ENCODE measurements at places on chromosomes 7 and 10. TPM values are rescaled to one million over a fixed set of nuclear protein-coding genes. Genes with fewer than 3 reads are reported as not detected.

Gene LIPJ
- 4.1 TPM for total RNA-seq

Gene PRKAR2B
- 5.8 TPM for total RNA-seq

Gene HTR5A
- total RNA-seq: 0.96 TPM

Gene CDCA7L
- 36.4 TPM for total RNA-seq

GRCh38 chr10:97334370-97335175 lies at the start of gene FRAT2:
Gene FRAT2, minus strand, starts transcription at chr10:97334729. Its CDS starts 157 bp downstream, at chr10:97334572.
- DNase-seq: peak; percentile 94

DNA sequence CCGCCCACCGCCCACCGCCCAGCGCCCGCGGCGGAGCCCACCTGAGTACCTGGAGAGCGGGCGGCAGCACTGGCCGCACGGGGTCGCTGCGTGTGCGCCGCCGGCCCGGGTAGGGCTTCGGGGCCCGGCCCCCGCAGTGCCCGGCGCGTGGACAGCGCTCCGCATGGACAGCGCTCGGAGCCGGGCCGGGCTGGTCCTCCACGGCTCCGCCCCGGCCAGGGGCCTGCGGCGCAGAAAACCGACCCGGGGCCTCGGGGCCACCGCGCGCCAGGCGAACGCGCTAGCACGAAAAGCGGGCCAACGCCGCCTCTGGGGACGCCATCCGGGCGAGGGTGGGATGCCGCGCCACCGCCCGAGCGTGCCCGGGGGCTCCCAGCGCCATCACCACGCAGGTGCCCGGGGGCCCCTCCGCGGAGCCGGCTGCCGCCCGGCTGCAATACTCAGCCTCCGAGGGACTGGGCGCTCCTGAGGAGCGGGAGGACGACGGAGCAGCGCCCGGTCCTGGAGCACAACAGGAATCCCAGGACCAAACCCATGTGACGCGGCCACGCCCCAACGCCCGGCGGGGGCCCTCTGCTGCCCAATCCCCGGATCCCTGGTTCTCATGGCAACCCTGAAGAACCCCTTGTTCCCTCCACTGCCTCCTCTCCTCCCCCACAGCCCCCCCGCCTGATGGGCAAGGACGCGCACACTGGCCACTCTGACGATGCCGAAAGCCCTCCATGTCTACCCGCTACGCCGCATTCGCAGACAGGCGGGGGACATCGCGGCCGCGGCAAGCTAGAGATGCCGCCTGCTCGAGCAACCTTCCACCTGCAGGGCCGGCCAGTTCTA lies at the start of gene GRB10:
Gene GRB10, minus strand, starts transcription at position 522 of the 834 bp plus-strand sequence. CDS start 50,574 bp downstream, outside the sequence.
- no peak for DNase-seq

GRCh38 chr7:132964876-132965275 lies 117.0 kb downstream of the CHCHD3 start:
- no peak for DNase-seq

DNA sequence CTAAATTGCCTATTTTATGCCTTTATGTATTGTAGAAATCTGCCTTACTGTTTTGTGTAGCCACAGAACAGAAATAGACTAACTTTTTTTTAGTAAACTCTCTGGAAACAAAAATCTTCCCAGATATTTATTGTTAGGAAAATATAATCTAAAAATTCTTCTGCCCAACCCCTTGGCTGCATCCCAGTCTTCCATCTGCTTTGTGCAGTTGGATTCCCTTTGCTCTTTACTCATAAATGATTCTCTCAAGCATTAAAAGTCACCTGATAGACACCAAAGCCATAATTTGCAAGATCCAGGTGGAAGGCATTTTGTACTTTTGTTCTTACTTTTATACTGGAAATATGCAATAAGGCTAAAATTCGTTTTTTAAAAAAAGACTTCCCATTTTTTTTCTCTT lies 6.1 kb upstream of the CAV2 start:
- DNase-seq: peak; percentile 48

DNA sequence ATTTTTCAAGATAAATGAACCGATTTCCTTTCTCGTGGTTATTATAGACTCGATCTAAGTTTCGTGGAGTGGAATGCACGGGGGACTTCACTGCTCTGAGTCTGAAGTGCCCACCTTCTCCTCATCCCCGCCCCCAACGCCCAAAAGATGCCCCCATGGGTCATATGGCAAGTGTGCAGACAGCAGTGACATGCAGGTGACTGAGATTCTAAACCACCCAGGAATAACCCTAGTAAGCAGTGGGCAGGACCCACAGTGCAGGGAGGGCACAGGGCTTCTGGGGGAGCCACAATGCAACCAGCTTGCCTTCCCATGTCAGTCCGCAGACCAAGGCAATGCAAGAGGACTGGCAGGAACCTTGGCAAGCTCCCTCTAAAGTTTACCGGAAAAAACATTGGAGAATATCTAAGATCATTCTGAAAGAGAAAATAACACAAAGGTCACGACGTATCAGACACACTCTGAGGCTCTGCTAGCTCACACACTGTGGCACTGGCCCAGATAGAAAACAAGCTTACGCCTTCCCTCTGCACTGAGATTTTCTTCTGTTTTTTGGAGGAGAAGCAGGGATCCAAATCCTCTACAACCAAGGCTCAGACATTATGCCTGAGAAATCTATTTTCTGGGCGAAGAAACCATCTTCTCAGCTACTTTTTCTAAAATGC lies 239.6 kb downstream of the MAD1L1 start:
- peak; percentile 12 for DNase-seq

DNA sequence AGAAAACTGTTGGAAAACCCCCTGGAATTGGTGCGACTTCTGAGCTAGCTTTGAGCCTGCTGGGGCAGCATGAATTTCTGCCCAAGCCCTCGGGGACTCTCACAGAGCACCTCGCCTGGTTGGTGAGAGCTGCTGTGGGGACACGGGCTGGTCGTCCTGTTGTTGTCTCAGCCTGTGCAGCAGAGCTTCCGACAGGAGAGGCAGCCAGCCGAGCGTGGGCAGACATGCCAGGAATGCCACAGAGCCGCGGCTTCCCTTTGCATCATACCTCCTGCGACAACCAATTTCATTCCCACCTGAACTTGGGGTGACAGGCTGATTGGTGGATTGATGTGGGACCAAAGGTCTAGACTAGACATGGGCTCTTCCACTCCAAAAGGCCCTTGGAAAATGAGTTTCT lies 60.2 kb upstream of the NRBF2 start:
- no peak for DNase-seq

GRCh38 chr7:71657386-71657785 lies 525.4 kb downstream of the GALNT17 start:
- no peak for DNase-seq

- DNase-seq: no peak
Observed at GRCh38 chr10:119090026-119090795, 9.6 kb upstream of the EIF3A start.

DNA sequence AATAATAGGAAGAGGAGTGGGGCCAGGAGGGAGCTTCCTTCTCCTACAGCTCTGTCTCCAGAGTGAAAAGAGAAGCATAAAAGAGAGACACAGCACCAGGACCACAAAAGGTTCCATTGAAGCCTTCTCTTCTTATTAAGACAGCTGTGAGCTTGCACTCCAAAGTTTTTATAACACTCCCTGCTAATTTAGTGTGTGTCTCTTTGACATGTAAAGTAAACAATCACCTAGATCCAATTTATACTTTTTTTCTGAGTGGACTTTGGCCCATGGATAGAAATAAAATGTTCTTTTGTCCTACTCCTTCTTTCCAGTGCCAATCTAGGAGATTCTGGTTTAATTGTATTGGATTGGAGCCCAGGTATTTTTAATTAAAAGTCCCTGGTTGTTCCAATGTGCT lies at the start of gene CYP2C8:
Gene CYP2C8, minus strand, starts transcription at position 212 of the 400 bp plus-strand sequence. Its CDS starts 95 bp downstream, at position 117.
- no peak for DNase-seq

DNA sequence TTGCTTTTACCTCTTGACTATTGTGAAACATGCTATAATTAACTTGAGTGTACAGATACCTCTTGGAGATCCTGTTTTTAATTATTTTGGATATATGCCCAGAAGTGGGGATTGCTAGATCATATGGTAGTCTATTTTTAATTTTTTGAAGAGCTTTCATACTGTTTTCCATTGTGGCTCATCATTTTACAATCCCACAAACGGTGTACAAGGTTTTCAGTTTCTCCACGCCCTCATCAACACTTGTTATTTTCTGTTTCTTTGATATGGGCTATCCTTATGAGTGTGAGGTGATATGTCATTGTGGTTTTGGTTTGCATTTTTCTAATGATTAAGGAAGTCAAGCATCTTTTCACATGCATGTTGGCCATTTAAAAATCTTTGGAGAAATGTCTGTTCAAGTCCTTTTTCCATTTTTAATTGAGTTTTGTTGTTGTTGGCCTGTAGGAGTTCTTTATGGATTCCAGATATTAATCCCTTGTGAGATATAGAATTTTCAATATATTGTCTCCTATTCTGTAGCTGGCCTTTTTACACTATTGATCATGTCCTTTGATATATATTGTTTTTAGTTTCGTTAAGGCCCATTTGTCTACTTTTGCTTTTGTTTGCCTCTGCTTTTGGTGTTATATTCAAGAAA lies 7.5 kb downstream of the AGK start:
- DNase-seq: no peak

GRCh38 chr10:9579110-9579705 lies 1438.5 kb upstream of the CELF2 start:
- peak; percentile 5 for DNase-seq

DNA sequence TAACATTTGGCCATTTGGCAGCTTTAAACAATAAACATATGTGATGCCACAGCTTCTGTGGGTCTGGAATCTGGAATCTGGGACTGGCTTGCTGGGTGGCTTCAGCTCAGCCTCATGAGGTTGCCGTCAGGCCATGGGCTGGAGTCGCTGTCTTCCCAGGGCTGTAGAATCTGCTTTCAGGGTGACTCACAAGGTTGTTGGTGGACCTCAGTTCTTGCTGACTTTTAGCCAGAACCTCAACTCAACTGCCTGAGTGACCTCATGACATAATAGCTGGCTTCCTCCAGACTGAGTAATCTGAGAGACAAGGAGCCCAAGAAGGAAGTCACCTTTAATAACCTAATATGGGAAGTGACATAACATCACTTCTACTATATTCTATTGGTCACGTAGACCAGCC lies 44.6 kb upstream of the TSPAN13 start:
- DNase-seq: no peak

DNA sequence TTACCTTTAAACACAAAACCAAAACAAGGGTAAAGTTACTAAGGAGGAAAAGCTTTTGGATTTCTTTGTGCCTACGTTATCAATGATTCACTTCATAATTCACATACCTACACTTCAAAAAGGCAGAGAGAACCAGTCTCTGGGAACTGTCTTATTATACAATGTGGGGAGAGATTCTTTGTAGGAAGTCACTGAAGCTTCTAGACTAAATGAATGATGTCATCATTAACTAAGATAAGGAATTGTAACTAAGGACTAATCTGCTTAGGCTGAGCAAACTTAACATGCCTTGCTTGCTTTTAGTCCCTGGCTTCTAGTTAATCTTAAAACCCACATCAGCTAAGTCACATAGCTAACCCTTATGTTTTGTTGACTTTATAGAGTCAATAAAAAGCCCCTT lies 771.2 kb downstream of the NXPH1 start:
- no peak for DNase-seq

DNA sequence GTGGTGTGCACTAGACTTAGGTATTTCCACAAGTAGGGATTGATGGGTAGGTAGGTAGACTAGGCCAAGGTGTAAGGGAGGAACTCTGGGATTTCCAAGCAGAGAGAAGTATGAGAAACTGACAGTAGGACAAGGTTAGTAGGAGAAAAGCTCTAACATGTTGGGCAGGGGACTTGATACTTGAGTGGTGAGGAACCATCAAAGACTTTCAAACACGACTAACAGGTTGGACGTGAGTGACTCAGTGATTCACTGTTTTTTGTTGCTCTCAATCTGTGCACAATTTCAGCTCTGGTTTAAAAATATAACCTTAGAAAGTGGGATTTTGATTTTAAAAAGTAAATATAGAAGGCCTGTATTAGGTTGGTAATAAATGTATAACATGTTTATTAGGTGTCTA lies 44.4 kb downstream of the KLHDC10 start:
- peak; percentile 14 for DNase-seq

DNA sequence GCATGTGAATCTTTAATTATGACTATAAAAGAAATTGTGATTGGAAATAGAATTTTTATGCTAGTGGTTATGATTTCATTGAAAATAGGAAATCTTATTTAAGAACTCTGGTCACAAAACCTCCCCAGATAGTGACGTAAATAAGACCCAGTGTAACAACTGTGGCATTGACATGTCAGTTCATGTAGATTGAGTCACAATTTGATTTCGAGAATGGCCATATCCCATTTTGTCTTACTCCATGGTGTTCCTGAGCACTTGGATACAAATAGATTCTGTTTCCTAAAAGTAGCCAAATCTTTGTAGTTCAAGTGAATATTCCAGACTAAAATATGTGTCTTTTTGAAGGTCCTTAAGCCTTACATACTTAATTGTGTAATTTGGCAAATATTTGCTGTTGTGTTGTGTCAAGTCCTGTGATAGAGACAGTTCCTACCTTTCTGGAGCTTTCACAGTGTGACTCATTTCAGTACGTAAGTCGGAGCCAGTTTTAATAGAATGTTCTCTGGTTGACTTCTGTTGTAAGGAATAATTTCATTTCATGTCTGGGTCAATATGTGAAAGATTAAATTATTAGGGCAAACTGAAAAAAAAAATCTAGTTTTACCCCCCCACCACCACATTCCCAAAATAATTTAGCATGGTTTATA lies 37.1 kb upstream of the TOMM7 start:
- no peak for DNase-seq

DNA sequence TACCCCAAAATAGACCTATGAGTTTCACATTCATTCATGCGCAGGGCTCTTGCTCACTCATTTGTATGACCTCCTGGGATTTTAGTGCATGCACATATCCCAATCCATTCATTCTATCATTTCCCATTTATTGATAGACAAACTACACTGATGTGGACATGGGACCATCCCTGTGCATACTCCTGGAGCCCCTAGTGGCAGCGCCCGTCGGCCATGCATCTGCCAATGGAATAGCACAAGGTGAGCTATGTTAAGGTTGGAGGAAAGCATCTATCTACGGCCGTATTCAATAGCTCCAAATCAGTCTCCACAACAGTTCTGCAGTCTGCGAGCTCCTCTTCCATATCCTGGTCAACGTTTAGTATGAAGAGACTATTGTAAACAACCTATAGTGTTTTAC lies 31.7 kb upstream of the FIGNL1 start:
- no peak for DNase-seq

- DNase-seq: no peak
Observed at GRCh38 chr7:24773646-24774045, 16.4 kb upstream of the GSDME start.

DNA sequence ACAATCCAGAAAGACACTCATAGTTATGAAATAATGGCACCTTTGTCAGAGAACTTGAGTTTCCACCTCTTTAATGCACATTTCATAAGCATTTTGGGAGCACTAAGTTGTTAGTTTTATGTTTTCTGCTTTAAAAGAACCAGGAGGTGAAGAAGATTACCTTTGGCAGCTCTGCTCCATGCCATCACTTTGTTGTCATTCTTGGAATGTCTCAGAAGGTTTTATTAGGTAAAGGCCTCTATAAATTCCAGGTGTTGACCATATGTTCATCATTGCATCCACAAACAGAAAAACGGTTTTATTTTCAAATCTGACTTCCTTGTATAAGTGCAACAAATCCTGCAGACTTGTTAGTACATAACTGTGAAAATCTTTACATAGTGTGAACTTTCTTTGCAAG lies 424.8 kb downstream of the MDFIC start:
- DNase-seq: no peak

GRCh38 chr10:75395066-75395931 lies 6.3 kb downstream of the ZNF503 start:
- peak; percentile 57 for DNase-seq

GRCh38 chr10:87618566-87619423 lies 40.9 kb upstream of the PAPSS2 start:
- DNase-seq: no peak

GRCh38 chr7:108529341-108529740 lies 3.4 kb upstream of the PNPLA8 start:
- DNase-seq: no peak

- no peak for DNase-seq
Observed at GRCh38 chr7:115749924-115750323, 280.6 kb downstream of the TFEC start.

Data from umbilical cord (tissue), 2 donors.